A549 treated with ZK216348 at 1 μM for 4 hours (cell line): ENCODE measurements at places on chromosomes 12 and 14. TPM values are rescaled to one million over a fixed set of nuclear protein-coding genes. Genes with fewer than 3 reads are reported as not detected.

INHBC gene
- total RNA-seq, result 0.07 TPM in 1 of 5 replicates, not detected in the others

IFNG-AS1 gene
- not detected in 5 replicates for total RNA-seq

PLEK2 gene
- 18.2 to 25.9 TPM (median 20.9 TPM) in 5 replicates for total RNA-seq

ASB2 gene
- total RNA-seq, result 0.60 to 2.0 TPM (median 1.0 TPM) in 5 replicates

FAM90A1 gene
- total RNA-seq, result 0.10 to 0.24 TPM (median 0.12 TPM) in 3 of 5 replicates, not detected in the others

TMEM119 gene
- total RNA-seq, result 0.17 TPM in 1 of 5 replicates, not detected in the others

PDZRN4 gene
- not detected in 5 replicates for total RNA-seq

LHX5 gene
- total RNA-seq, result not detected in 5 replicates

ERGIC2 gene
- 48.8 to 96.3 TPM (median 65.5 TPM) in 5 replicates for total RNA-seq

DBX2 gene
- total RNA-seq, result not detected in 5 replicates

ACSM4 gene
- not detected in 5 replicates for total RNA-seq

LMNTD1 gene
- not detected in 5 replicates for total RNA-seq

SAMD15 gene
- total RNA-seq, result 1.9 to 3.1 TPM (median 1.9 TPM) in 5 replicates

TDRD9 gene
- total RNA-seq, result 0.04 to 0.14 TPM in 2 of 5 replicates, not detected in the others

PROX2 gene
- not detected in 5 replicates for total RNA-seq

SPIC gene
- total RNA-seq, result not detected in 5 replicates

MLF2 gene
- 221 to 313 TPM (median 302 TPM) in 5 replicates for total RNA-seq

ENDOU gene
- 0.18 TPM in 1 of 5 replicates, not detected in the others for total RNA-seq

SLC6A15 gene
- total RNA-seq, result 1.5 to 5.8 TPM (median 4.1 TPM) in 5 replicates

NGB gene
- total RNA-seq, result not detected in 5 replicates

PCED1B gene
- total RNA-seq, result 27.6 to 31.6 TPM (median 30.3 TPM) in 5 replicates

SLC25A47 gene
- not detected in 5 replicates for total RNA-seq

ADAM21 gene
- not detected in 5 replicates for total RNA-seq

ADAMTS20 gene
- not detected in 5 replicates for total RNA-seq

ZNF385A gene
- total RNA-seq, result 11.3 to 23.1 TPM (median 20.0 TPM) in 5 replicates

EMP1 gene
- 123 to 176 TPM (median 156 TPM) in 5 replicates for total RNA-seq

LBHD2 gene
- total RNA-seq, result 0.50 TPM in 1 of 5 replicates, not detected in the others

LRRIQ1 gene
- 0.83 to 2.1 TPM (median 1.2 TPM) in 5 replicates for total RNA-seq

RASSF9 gene
- 0.39 to 1.0 TPM (median 0.88 TPM) in 5 replicates for total RNA-seq

CFAP251 gene
- total RNA-seq, result 0.88 to 2.6 TPM (median 1.5 TPM) in 5 replicates

GALNT16 gene
- 1.9 to 4.0 TPM (median 3.3 TPM) in 5 replicates for total RNA-seq

NOP9 gene
- 11.6 to 19.3 TPM (median 18.7 TPM) in 5 replicates for total RNA-seq

TSHR gene
- not detected in 5 replicates for total RNA-seq

PELI2 gene
- 0.49 to 1.8 TPM (median 1.0 TPM) in 5 replicates for total RNA-seq

KRT7 gene
- 3,669 to 5,808 TPM (median 4,897 TPM) in 5 replicates for total RNA-seq

KCNH5 gene
- total RNA-seq, result not detected in 5 replicates

B3GNT4 gene
- total RNA-seq, result 0.59 to 1.7 TPM (median 0.70 TPM) in 5 replicates

MYO1H gene
- not detected in 5 replicates for total RNA-seq

NR1H4 gene
- 0.09 TPM in 1 of 5 replicates, not detected in the others for total RNA-seq

FAM181A gene
- not detected in 5 replicates for total RNA-seq

REM2 gene
- 0.26 to 0.67 TPM (median 0.33 TPM) in 5 replicates for total RNA-seq

NFATC4 gene
- total RNA-seq, result 0.15 to 0.36 TPM (median 0.25 TPM) in 4 of 5 replicates, not detected in the other

NPAS3 gene
- total RNA-seq, result not detected in 5 replicates

ATN1 gene
- 36.6 to 87.8 TPM (median 83.1 TPM) in 5 replicates for total RNA-seq

CCDC196 gene
- total RNA-seq, result not detected in 5 replicates

KRT3 gene
- 0.09 TPM in 1 of 5 replicates, not detected in the others for total RNA-seq

GDF11 gene
- total RNA-seq, result 1.6 to 5.2 TPM (median 4.9 TPM) in 5 replicates

KIF26A gene
- total RNA-seq, result 1.3 to 4.6 TPM (median 4.2 TPM) in 5 replicates

FGD6 gene
- 11.0 to 18.7 TPM (median 15.5 TPM) in 5 replicates for total RNA-seq

KLRC2 gene
- total RNA-seq, result 0.85 to 2.1 TPM (median 1.4 TPM) in 5 replicates

B4GALNT1 gene
- 27.2 to 51.6 TPM (median 49.2 TPM) in 5 replicates for total RNA-seq
